ENCODE measurements at places on chromosomes 7 and 10.

DNA sequence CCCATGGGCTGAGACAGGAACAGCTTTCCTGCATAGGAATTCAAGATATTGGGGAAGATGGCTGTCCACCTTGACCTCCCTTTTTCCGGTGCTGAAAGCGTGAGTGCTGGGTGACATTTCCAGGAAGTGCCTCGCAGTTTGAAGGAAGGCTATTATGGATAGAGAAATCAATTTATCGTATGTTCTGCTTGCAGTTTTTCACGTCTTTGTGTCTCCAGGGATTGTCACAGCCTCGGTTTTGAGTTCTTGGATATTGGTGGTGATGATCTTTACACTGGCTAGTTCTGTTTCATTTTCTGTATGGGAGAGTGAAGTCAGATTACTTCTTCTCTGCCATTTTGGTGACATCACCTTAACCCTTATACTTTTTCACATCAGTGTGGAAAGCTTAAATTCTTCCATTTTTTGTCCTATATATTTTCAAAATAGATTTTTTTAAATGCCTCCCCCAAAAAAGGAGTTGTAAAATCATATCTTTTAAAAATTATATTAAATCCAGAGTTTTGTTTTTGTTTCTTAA is 102.5 kb upstream of the APBB1IP start:
- DNase-seq = no peak

GRCh38 chr10:84224411-84225028 is 824 bp downstream of the LRIT2 start:
- DNase-seq = no peak

DNA sequence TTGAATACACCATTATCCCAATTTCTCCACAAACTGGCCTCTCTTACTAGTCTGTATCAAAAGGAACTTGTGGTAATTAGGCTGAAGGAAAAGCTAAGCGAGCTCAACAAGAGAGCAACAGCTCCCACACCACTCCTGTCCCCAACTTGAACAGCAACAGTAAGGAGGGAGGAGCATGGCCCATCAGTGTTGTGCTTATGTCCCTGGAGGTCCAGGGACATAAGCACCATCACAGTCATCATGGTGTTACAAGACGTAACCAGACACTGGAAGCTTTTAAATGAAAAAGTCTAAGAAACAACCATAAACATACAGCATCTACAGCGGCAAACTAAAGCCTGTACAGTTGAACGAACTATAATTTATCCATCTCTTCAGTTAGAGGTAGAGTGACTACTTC is 989 bp downstream of the ERLIN1 start:
- DNase-seq = no peak

- DNase-seq = no peak
These were observed 181.7 kb downstream of the PLXNA4 start for GRCh38 chr7:132394283-132395198.

- DNase-seq = no peak
These were observed 63.4 kb upstream of the STRIP2 start for GRCh38 chr7:129370812-129371211.

DNA sequence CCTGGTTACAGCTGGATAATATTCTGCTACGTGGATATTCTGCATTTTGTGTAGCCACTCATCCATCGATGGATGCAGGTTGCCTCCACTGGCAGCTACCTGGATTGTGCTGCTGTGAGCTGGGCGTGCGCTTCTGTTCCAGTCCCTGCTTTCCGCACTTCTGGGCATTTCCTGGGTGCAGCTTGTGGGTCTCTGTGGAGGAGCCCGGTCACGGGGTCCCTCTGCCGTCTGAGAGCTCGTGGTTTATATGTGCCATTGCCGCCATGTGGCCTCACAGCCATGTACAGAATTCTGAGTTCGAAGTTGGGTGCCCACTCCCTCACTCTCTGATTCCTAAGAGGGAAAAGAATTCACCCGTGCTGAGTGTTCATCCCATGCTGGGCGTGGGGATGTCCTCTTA is 38.3 kb downstream of the JAKMIP3 start:
- no peak for DNase-seq

GRCh38 chr7:86012971-86013370 is 630.7 kb upstream of the GRM3 start:
- no peak for DNase-seq

GRCh38 chr10:110141871-110142635 is 65.4 kb upstream of the MXI1 start:
- DNase-seq = no peak

DNA sequence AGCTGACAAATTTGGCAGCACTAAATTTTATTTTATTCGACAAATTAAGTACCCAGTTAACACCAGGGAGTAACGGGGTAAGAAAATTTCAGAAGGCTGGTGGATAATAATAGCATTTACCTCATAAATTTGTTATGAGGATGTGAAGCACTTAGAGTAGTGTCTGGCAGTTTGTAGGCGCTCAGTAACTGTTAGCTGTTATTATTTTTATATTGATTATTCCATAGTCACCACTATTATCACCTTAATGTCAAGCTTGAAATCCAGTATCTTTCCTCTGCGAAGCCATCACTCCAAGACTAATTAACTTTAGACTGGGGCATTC is 563 bp upstream of the COA1 start:
- DNase-seq = no peak

- no peak for DNase-seq
These were observed 29.4 kb upstream of the ANAPC16 start for GRCh38 chr10:72186258-72186981.

DNA sequence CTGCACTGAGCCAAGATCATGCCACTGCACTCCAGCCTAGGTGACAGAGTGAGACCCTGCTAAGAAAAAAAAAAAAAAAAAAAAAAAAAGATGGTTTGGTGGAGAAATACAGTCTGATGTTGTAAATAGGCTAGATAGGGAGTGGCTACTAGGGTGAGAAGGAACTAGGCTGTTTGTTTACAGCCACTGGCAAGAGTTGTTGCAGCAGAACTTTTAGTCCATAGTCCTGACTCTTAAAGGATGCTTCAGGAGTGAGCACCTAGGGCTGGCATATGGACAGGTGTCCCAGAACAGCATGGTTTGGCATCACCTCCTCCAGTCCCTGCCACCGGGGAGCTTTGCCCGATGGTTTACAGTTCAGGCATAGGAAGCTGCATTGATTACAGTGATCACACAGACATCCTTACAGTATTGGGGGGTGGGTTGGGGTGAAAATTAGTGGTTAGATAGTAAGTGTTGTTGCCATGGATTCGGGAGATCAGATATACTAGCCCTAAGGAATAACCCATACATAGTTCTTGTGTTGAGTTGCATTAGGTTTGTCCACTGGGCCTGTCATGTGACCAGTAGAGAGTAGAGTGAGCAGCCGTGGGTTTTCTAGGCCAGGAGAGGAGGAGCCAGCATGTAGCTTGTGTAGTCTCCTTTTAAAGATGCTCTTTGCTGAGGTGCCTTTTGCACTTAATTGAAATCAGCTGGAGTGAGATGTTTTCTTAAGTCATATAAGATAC is 35.9 kb downstream of the ZRANB1 start:
- no peak for DNase-seq

DNA sequence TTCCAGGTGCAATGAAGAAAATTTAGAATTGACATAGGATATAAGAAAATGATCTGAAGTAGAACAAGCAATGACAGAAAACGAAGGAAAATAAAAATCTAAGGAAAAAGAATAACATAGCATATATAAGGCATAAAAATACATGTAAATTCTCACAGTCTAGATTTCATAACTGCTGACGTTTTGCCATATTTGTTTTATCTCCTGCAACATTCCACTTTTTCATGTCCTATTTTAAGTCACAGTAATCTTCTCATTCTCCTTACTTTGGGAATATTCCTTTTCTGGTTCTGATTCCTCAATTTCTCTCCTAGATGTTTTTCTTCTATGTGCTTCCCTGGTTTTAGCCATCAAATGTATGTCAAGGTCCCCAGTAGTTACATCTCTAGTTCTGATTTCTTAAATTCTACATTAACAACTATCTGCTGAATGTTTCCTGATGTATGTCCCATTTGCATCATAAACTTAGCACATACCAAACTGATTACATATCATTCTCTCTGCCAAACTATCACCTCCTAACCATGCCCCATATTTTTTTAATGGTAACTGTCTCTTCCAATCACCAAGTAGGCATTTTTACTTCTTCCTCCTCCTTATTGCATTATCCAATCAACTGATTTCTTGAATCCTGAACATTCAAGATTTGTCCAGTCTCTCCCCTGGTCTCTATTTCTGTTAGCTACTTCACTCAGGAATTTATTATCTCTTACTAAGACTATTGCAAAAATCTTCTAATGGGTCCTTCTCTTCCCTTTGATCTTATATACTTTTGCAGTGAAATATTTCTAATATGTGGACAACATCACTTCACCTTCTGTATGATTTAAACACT is 171.3 kb downstream of the DNAJC1 start:
- DNase-seq = no peak

DNA sequence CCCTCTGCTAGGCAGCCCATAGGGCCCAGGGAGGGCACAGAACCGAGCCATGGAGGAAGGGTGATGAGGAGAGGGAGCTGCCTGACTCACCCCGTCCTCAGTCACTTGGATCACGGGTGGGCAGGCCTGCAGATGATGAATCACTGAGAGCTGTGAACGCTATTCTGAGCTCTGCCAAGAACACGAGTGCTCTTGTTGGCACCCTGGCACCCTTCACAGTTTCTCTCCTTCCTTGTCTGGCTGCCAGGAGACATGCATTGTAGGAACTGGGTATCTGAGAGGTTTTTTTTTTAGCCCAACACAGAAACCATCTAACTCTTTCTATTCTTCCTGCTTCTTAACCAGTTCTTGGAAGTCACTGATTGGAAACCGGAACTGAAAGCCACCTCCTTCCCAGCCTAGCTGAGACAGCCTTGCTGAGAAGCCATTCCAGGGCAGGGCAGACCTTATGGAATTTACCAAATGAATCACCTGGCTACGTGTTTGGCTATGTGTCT is 82.1 kb downstream of the SLC37A3 start:
- no peak for DNase-seq

DNA sequence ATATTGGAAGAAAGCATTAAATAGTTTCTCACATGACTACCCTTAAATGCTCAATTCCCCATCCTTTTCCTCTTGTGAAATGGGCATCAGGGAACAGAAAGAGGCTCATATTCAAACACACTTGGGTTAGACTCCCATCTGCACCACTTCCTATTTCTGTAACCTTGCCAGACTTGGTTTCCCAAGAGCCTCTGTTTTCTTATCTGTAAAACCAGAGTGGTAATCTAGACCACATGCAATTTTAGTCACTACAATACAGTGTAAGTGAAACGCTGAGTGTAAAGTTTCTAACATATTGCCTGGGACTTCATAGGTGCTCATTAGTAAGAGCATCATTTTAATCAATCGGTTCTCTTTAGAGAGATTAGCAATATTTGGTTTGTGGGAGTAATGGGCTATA is 136.3 kb downstream of the SORCS1 start:
- DNase-seq = no peak

- no peak for DNase-seq
These were observed 17.5 kb downstream of the CFAP69 start for GRCh38 chr7:90262438-90262837.

GRCh38 chr10:66917104-66917503 is 8.7 kb upstream of the LRRTM3 start:
- DNase-seq = no peak

DNA sequence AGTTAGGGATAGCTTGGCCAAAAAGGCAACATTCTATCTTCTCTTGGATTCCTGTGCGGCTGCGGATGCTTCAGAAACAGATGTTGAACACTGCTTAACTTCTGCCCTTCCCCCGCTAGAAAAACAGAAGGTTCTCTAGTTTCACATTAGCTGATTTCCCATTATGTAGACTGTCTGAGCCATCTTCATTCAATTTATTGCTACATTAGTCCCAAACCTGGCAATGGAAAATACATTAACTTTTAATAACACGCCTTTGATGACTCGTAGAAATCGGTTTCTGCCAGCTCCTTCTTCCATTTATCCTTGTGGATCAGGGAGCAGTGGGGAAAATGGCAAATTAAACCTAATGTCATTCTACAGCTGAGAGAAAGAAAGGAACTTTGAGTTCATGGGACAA is 119.9 kb downstream of the SLC16A9 start:
- no peak for DNase-seq

GRCh38 chr7:74240482-74240881 is 13.7 kb downstream of the RFC2 start:
- DNase-seq = no peak

GRCh38 chr7:83201355-83201754 is 38.7 kb upstream of the PCLO start:
- DNase-seq = no peak

GRCh38 chr7:5750031-5750653 is 31.3 kb downstream of the RNF216 start:
- DNase-seq = no peak

DNA sequence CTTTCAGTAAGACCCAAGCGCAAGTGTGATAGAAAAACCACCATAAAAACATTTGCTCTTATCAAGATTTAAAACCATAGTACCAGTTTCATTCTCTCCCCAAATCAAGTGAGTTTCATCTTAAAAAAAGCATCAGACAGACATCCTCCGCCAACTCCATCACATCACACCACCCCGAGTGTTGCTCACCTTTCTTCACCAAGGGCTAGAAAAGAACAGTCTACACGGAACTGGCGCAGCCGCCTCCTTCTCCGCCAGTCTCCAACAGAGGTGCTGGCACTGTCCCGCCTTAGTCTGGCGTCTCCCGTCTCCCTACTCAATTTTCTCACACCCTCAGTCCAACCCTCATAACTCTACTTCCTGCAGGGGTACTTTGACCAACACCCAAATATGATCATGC is 46.9 kb upstream of the WIPI2 start:
- no peak for DNase-seq

GRCh38 chr10:25441270-25441669 is 266.5 kb downstream of the GPR158 start:
- DNase-seq = no peak
